ENCODE measurements at places on chromosomes 5 and 9.

DNA sequence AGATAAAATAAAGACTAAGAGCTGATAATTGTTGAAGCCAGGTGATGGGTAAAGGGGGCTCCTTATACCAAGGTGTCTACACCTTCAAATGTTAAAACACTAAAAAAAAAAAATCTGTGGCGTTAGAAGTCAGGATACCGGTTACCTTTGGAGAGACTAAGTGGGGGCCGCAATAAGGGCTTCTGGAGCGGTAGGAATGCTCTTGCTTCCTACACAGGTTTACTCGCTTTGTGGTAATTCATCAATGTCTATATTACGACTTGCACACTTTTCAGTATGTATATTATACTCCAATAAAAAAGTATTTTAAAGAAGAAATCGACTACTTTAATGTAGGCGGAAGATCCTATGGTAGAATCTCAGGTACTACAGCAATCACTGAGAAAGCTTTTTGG, 12.5 kb downstream of the MRPS27 start:
- H3K27me3 ChIP-seq, result no peaks in the 10 kb centered on the region
- H3K4me1 ChIP-seq, result peaks cover 48% of the 10 kb centered on the region
- H3K27ac ChIP-seq, result peak overlapping the region; percentile 96
- H3K4me3 ChIP-seq, result peak overlapping the region; percentile 84
- DNase-seq, result no peak

GRCh38 chr9:121672986-121673385, 21.6 kb downstream of the DAB2IP start:
- H3K36me3 ChIP-seq, result no peaks in the 10 kb centered on the region
- H3K27me3 ChIP-seq, result peaks cover 9% of the 10 kb centered on the region
- H3K4me3 ChIP-seq, result no peak overlapping the region
- no peaks in the 10 kb centered on the region for H3K4me1 ChIP-seq
- DNase-seq, result no peak

GRCh38 chr5:74179179-74179578, 461.3 kb downstream of the ENC1 start:
- no peak overlapping the region for H3K4me3 ChIP-seq
- H3K36me3 ChIP-seq, result no peaks in the 10 kb centered on the region
- no peak for DNase-seq

DNA sequence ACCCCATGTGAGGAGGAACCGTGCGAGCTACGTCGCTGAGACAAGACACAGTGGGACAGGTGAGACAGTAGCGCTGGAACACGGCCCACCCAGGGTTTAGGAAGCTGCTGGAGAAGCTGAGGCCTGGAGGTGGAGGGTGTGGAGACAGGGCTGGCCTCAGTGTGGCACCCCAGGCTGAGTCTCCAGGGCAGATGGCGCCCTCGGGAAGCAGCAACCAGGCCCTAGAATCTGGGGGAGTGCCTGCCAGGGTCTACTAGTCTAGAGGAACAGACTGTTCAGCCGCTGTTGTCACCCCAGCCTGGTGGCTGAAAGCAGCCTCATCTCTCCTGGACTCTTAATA, 4.6 kb upstream of the TERT start:
- DNase-seq, result no peak
- no peaks in the 10 kb centered on the region for H3K4me1 ChIP-seq
- no peak overlapping the region for H3K27ac ChIP-seq
- H3K4me3 ChIP-seq, result no peak overlapping the region
- no peaks in the 10 kb centered on the region for H3K36me3 ChIP-seq

DNA sequence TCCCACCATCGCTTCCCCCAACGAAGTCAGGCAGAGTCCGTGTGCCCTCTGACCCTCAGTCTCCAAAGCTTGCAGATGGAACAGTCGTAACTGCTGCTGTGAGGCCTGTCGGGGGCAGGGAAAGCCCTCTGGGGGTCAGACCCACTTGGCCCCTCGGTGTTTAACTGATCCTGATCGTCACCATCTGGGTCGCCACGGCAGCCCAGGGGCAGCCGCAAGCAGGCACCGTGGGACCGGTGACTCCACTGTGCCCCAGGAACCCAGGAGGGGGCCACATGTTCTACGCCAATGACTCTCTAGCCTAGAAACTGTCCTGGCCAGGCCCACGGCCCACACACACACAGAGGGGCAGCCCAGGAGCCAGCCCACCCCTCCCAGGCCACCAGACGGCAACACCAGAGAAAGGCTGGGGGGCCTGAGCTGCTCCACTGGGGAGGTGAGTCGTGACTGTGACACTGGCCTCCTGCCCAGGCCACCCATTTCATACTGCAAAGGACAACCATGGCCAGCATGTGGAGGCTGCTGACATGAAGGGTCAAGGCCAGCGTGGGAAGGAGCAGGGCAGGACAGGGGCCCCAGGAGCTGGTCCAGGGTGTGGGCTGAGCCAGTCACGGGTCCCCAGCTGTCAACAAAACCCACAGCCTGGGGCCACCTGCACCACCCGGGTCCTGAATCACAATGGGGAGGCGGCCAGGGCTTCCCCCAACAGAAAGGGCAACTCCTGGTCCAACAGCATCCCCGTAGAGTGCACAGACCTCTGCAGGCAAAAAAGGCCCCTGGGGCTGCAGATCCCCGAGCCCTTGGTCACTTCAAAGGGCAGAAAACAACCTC, 20.8 kb downstream of the VAV2 start:
- peaks cover 6% of the 10 kb centered on the region for H3K4me1 ChIP-seq
- no peak for DNase-seq
- no peaks in the 10 kb centered on the region for H3K27me3 ChIP-seq
- H3K36me3 ChIP-seq, result no peaks in the 10 kb centered on the region
